ENCODE measurements at places on chromosomes 2 and 18.

GRCh38 chr2:158829167-158829566 lies 34.0 kb downstream of the DAPL1 start:
- DNase-seq, result no peak

DNA sequence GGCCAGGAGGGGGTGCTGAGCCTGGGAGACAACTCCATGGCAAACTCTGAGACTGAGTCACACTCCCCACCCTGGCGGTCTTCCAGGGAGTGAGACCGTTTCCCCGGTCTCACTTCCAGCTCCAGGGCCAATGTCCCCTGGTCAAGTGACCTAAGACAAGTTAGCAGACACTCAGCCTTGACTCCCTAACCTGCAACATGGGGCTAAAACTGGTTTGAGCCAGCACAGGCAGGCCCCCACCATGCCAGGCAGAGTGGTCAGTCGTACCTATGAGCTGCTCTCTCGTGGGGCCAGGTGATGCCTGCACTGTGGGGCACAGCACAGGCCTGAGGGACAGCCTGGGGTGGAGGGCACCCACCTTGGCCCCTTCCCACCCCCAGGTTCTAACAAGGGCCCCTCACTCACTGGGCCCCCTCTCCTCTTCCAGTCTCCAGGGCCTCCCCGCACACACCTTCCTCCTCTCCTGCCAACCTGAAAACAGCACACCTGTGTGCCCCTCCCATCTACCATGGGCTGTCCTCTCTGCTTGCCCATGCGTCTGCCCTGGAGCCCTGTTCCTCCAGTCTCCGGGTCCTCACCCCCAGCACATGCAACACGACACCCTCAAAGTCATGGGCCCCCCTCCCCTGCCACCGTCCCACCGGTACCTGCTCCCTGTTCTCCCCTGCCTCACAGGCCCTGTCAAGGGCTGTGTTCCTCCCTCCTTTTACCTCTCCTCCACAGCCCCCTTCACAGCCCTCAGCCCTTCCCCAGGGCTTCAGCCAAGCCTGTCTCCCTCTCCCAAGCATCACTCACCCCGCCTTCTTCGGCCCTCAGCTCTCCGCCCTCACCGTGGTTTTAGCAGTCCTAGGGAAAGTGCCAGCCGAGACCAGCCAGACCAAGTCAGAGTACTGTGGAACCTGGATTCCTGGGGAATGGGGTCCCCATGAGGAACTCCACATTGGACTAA lies 1.6 kb downstream of the GPR17 start:
- no peak for DNase-seq

GRCh38 chr2:204064119-204064518 lies 127.6 kb downstream of the ICOS start:
- no peak for DNase-seq

GRCh38 chr2:205409411-205409810 lies 272.9 kb upstream of the NRP2 start:
- no peak for DNase-seq

- DNase-seq, result no peak
These were observed 1.8 kb upstream of the SULT6B1 start for GRCh38 chr2:37190290-37190689.

DNA sequence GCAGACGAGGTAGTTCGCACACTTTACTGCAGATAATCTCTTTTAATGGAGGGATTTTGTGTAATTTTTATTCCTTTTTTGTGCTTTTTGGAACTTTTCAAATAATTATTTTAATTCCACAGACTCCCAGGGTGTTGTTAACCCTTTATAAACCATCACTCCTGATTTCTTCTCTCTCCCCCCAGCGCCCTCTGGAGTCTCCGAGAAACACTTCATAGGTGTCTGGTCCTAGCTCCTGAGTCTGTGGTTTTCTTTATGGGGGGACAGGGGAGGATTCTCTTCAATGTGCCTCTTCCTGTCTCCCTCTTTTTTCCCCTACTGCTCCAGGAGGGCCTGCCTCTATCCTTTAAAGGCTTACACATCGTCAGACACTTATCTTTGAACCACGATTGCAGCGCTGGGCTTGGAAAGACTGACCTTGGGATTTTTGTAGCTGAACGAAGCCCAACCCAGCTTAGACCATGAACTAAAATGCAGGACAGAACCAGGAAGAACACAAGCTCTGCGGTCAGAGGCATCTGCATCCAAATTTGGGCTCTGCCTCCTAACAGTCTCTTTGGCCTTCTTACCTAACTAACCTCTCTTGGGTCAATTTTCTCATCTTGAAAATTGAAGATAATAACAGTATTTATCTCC lies 7.1 kb upstream of the PKDCC start:
- DNase-seq, result no peak

- no peak for DNase-seq
These were observed 171.6 kb downstream of the MBD2 start for GRCh38 chr18:54052732-54053429.

DNA sequence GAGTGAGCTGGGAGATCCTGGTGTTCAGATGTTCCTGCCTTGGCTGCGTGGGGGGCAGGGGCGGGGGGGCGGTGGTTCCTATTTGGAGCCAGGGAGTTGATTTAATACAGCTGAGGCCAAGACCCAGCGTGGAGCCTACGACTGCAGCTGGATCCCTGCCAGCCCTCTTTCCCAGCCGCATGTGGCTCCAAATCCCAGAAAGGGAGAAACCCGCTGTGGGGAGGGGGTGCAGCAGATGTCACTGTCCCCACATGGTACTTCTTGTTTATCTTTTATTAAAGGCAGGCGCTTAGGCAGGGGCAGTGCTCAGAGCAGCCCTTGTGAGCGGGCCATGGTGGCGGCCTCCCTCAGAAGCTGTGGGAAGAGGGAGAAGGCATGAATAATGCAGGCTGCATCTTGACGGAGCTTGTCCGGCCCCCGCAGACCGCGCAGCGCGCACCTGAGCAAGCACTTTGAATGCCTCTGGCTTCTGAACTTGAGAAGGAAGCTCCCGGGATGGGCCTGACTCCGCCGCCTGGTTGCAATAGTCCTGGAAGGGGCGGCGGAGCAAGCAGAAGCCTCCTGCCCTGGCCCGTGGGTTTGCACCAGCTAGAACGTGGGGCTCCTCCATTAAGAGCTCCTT lies 112.1 kb downstream of the GLI2 start:
- peak; percentile 94 for DNase-seq

- DNase-seq, result no peak
These were observed 107.3 kb downstream of the MYO1B start for GRCh38 chr2:191352536-191352935.

GRCh38 chr2:212794471-212794870 lies 255.9 kb upstream of the ERBB4 start:
- peak; percentile 55 for DNase-seq

- DNase-seq, result no peak
These were observed 24.1 kb upstream of the RABL2A start for GRCh38 chr2:113602869-113603466.

Measured in COR-L47 (cell line).